K562 (cell line): ENCODE measurements at places on chromosomes 12 and 14. TPM values are rescaled to one million over a fixed set of nuclear protein-coding genes. Genes with fewer than 3 reads are reported as not detected.

Gene FITM1
- 0.20 TPM in 1 of 2 replicates, not detected in the other for total RNA-seq

Gene GLT8D2
- not detected in 2 replicates for total RNA-seq

Gene CEP128
- 9.2 and 9.7 TPM in 2 replicates for total RNA-seq

Gene GPRC5D
- not detected in 2 replicates for total RNA-seq

Gene RDH12
- total RNA-seq = 0.29 TPM in 1 of 2 replicates, not detected in the other

Gene REP15
- not detected in 2 replicates for total RNA-seq

Gene AKAP3
- 0.44 and 0.85 TPM in 2 replicates for total RNA-seq

Gene SLC15A4
- 11.6 and 13.0 TPM in 2 replicates for total RNA-seq

Gene TCTN2
- 4.6 and 5.5 TPM in 2 replicates for total RNA-seq

Gene ABHD4
- 8.5 and 9.5 TPM in 2 replicates for total RNA-seq

- DNase-seq = no peak
These were observed 6.0 kb downstream of the PRMT8 start for GRCh38 chr12:3496957-3497356.

DNA sequence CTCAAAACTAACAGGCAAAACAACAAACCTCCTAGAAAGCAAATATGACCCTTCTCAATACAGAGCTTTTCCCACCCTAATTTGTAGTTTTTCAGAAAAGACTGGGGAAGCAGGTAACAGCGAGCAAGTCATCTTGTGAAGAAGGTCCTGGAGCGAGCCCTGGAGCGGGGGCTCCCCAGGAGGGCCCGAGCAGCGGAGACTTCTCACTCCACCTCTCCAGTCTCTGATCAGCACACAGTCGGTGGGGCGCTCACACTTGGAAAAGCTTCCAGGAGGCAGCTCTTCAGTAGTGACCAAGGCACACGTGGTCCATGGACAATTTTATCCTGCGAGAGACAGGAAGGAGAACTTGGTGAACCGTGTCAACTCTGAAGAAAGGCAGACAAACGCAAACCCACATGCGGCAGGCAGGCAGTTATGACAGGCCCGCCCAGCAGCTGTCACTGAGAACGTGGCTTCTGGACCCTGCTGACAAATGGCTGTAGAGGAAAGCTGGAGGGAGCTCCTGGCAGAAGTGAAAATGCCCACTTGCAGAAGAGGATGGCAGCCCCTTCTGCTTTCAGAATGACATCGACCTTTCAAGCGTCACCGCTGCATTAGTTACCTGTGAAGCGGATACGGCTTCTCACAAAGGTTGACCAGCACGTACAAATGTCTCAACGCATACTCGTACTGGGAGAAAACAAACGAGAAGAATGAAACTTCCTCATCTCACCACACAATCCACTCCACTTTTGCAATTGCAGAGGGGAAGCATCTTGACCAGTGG is 44.2 kb downstream of the LGMN start:
- DNase-seq = no peak

DNA sequence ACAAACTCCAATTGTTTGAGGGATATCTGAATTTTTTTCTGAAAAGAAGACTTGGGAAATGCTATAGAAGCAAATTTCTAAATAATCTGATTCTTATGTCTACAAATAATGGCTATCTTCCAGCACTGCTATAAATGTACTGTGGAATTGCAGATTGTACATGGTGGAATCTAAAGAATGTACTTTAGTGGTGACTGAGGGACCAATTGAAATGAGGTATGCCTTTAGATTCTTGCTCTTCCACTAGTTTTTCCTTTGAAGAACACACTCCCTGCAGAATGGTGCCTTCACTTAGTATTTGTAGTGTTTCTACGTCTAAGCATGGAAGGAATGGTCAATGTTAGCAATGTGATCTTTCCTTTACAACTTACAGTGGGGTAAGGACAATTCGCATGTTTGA is 11.7 kb upstream of the PRB4 start:
- no peak for DNase-seq

GRCh38 chr14:60656686-60657455 is 7.6 kb upstream of the SIX1 start:
- peak; percentile 10 for DNase-seq

GRCh38 chr12:93165384-93165932 is 212.3 kb upstream of the NUDT4 start:
- DNase-seq = no peak

DNA sequence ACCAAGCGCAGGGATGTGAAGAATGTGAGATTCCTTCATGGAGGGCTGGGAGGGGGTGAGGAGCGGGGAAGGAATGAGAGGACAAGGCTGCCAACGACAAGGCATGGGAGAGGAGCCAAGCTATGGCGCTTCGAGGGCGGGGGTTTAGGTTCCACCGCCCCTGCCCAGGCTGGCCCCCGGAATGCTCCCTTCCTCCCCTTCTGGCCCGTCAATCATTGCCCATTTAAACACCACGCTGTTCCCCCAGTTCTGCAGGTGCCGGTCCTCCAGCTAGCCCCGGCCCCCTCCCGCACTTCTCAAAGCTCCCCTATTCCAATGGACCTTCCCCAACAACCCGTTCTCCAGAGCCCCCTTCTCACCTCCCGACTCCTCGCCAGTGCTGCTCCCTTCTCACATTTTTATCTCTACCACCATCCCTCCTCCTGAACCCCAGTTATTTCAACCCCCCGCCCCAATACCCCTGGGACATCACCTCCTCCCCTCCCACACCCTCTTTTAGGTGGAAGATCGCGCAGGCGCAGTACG is 428 bp downstream of the RNF41 start:
- peak; percentile 27 for DNase-seq

GRCh38 chr12:67425394-67425793 is 156.2 kb downstream of the CAND1 start:
- DNase-seq = no peak

- DNase-seq = no peak
These were observed 38.0 kb downstream of the SLC2A14 start for GRCh38 chr12:7834701-7835100.

DNA sequence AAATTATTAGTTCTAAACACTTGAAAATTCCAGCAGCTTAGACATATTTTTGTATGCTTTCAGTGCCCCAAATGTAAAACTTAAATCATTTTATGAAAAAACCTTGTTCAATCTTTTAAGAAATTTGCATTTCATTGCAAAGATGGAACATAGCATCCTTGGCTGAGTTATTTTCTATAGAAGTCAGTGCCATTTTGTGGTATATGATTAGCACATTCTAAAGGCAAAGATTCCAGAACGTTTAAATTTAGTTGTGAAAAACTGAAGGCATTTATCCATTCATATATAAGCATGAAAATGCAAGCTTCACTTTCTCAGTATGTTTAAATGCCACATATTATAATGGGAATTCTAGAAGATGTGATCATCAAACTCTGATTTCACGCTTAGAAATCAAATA is 332.1 kb downstream of the APAF1 start:
- DNase-seq = no peak

DNA sequence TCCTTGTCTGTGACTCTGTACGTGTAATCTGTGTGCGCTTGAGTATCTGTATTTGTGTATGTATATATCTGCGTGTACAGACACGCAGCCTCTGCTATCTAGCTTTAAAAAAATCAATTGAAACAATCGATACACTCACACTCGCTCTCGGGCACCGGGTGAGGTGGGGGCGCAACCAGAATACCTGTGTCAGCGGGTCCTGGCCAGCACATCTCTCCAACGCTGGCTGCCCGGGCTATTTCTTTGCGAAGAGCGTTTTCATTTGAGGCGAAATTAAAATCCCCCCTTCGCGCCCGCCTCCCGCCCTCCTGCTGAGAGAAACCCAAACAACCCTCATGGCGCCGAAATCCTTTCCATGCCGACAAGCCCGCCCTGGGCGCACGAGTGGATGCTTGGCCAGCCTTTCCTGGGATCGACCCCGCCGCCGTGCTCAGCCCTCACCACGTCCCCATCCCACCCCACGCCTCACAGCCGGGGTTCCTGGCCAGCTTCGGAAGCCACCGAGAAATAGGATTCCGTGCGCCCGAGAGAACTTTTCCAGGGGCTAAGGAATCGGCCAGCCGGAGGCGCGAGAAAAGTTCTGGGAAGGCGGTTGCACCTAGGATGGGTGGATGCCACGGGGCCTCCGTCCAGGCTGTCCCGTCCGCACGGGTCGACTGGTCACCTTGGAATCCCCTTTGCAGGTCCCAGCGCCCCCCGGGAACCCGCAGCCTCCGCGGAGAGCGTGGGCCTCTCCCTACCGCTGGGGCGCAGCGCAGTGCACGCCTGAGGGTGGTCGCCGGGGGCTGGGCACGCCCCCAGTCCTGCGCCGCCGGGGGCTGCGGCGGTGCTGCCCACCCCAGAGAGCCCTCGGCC is 1.0 kb downstream of the ZDHHC22 start:
- no peak for DNase-seq

DNA sequence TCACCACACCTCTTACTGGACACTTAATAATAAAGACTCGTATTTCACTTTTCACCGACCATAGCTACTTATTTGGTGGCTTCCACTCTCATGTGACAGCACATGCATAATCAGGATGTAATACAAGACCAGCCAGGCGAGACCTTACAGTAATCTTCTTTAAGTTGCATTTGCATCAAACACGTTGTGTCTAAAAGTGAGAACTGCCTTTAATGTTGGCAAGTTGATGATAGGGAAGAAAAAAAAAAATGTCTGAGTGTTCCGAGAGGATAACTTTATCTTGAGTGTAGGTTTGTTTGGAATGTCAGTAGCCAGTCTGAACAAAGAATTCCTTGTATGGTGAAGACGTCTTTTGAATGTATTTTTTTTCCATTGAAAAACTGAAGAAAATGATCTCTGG is 440.4 kb downstream of the ADAMTS20 start:
- no peak for DNase-seq

- no peak for DNase-seq
These were observed 170.6 kb downstream of the CRADD start for GRCh38 chr12:93847517-93848474.

- no peak for DNase-seq
These were observed 196.5 kb upstream of the PRMT8 start for GRCh38 chr12:3294481-3294911.

- DNase-seq = peak; percentile 91
These were observed at the start of gene INF2 for GRCh38 chr14:104689109-104689880. TSS of gene INF2 (plus strand) at chr14:104689618. CDS start at chr14:104701366, 11,748 bp downstream.

GRCh38 chr12:114245555-114245954 is 160.4 kb downstream of the TBX5 start:
- DNase-seq = no peak

- DNase-seq = no peak
These were observed 45.7 kb upstream of the CPM start for GRCh38 chr12:68978678-68979077.

GRCh38 chr12:66130267-66131066 is at the start of gene LLPH:
TSS of gene LLPH (minus strand) at chr12:66130750. CDS start at chr12:66129106, 1,644 bp downstream.
- DNase-seq = peak; percentile 90

GRCh38 chr12:52615208-52615868 is 3.0 kb downstream of the KRT73 start:
- no peak for DNase-seq
